ENCODE measurements at places on chromosomes 1 and 21.

DNA sequence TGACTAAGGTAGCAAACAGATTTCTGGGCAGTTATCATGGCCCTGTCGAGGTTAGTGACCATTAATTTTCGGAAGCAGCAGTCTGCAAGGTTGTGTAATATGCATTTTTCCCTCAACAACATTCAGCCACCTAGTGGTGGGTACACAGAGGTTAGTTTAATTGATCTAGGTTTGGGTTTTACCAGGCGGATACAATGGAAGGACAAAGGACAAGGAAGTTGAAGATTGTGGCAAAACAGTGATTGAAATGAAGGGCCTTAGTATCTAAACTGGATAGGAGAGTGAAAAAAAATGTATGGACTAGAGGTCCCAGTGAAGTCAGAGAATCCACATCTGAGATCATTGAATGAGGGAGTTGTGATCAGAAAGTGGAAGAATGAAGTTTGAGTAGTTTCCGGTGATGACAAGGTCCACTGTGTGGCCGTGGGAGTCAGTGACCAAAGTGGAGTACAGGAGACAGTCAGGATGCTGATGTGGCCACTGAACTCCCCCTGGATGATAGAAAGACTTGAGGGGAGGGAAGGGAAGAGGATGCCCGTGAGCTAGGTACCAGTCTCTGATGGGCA lies 2.8 kb downstream of the ARMH1 start:
- peak; percentile 82 for DNase-seq

DNA sequence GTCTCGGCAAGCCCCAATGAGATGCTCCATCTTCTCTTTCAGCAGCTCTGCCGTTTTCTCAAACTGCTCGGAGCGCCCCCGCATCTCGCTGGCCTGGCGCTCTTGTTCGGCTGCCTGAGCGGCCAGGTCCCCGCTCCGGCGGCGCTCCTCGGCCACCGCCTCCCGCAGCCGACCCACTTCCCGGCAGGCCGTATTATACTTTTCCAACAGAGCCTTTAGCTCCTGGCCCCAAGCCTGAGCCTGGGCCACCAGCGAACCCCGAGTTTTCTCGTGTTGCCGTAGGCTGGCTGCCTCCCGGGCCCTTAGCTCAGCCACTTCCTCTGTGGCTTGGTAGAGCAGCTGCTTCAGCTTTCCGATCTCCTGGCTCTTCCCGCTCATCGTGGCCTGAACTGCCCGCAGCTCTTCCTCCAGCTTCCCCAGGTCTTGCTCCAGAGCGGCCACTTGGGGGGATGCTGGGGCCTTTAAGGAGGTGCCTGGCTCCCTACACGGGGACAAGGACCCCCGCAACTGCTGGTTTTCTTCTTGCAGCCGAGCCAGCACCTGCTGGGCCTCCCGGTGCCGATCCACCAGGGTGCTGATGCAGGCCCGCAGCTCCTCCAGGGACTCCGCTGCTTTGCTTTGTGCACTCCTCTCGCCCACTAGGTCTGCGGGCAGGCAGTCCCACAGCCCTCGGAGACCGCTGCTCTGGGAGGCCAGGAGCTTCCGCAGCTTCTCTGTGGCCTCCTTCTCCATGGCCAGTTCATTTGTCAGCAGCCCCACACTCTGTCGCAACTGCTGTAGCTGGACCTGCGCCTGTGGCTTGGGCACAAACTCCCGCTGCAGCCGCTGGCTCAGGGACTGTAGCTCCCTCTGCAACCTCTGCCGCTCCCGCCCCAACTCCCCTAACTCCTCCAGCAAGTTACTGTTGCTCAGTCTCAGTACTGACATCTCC lies 13.4 kb upstream of the PIAS3 start:
- DNase-seq: peak; percentile 56

GRCh38 chr1:190633488-190633887 lies 155.8 kb upstream of the BRINP3 start:
- DNase-seq: no peak

DNA sequence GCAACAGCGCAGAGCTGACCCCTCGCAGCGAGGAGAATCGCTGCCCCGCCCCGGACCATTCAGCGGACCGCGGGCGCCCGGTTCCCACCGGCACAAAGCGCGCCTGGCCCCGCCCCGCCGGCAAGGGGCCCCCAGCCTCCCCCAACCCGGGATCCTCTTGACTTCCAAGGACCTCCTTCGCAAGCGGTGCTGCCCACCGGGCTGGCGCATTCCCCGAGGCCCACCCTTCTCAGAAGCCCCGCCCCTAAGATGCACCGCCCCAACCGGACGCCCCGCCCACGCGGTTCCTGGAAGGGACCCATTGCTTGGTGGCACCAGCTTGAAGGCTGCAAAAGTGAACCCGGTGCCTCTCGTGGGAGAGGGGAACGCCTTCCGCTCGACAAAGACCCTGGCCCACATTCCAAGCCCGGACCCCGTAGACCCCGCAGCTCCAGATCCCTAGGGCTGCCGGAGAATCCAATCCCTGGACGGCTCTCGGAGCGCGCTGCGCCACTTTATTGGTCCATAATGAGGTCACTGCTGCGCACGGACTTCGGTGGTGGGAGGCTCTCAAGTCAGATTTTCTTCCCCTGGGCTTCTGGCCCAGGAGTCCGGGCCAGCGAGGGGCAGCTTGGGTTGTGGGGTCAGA lies 2.0 kb downstream of the HES3 start:
- DNase-seq: peak; percentile 40
